ENCODE measurements at places on chromosomes 7 and 10. TPM values are rescaled to one million over a fixed set of nuclear protein-coding genes. Genes with fewer than 3 reads are reported as not detected.

Gene KLLN
- 0.13 TPM for total RNA-seq

Gene TRPV6
- total RNA-seq, result not detected

Gene METTL27
- total RNA-seq, result 0.90 TPM

Gene NME8
- not detected for total RNA-seq

DNA sequence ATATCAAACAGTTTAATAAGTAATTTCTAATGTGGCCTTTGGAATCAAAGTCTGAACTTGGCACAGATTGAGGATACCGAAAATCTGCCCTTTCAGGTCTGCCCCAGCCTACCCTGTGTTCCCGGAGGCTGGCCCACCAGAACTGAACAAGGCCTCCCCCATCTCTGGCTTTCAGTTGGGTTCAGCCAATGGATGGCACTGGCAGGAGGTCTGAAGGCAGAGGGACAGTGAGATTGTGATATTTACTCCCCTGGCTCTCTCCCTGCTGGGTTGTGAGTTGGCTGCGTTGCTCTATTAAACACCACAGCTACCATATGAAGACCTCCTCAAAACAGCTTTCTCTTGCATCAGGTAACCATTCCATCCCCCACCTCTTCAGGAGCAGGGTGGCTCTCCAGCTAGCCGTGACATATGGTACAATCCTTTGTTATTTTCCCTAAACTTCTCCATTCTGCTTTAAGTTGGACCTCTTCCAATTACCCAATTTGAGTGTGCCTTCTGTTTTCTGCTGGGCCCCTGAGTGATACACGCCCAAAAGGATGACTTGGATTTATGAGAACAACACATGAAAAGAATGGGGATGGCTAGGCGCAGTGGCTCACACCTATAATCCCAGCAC, 28.1 kb downstream of the DNMBP start:
- DNase-seq, result no peak

Gene ITGA8
- 1.2 TPM for total RNA-seq

Gene TMEM213
- not detected for total RNA-seq

Measured in dermis microvascular lymphatic vessel endothelial cell (primary cell).